T-cell (primary cell): ENCODE measurements at places on chromosomes 12 and 14.

DNA sequence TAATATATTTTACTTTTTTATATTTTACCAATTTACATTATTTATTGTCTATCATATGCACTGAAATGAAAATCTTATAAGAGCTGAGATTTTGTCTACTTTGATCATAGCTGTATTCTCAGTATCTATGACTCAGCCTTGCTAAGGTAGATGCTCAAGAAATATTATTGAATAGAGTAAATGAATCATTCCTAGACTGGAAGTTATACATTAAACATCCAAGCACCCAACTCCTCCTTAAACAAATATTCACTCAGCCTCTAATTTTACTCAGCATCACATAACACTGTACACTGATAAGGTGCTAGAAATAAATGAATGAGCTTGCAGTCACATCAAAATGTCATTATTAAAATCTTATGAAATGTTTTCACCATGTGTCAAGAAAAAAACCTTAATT is 1424.9 kb downstream of the LRFN5 start:
- no peak for DNase-seq

GRCh38 chr12:116977465-116978380 is 67.0 kb downstream of the FBXW8 start:
- no peak for DNase-seq

GRCh38 chr14:38074754-38075153 is 132.9 kb upstream of the SSTR1 start:
- no peak for DNase-seq

- no peak for DNase-seq
These were observed 26.2 kb downstream of the SNRPF start for GRCh38 chr12:95884998-95885397.

GRCh38 chr12:124642105-124642504 is 74.7 kb upstream of the NCOR2 start:
- no peak for DNase-seq

DNA sequence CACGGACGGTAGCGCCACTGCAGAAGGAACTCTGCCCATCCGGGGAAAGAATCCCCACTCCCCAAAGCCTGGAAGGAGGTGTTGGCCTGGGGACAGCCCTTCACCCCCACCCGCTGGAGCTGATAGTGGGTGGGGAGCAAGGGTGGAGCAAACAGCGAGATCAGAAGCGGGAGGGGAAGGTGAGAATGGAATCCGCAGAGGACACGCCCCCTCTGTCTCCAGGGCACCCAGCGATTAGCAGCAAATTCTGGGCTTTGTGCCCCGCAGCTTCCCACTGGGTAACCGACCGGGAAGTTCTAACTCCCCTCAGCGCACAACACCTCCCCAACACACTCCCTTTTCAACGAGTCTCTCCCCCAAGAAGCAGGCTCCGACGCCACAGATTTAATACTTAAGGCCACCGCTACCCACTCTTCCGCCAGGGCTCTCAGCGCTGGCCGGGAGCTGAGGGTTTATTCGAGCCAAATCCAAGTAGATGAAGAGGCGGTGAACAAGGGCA is 1.4 kb downstream of the SLC25A29 start:
- DNase-seq, result peak; percentile 12

- no peak for DNase-seq
These were observed 233.3 kb upstream of the DAAM1 start for GRCh38 chr14:58954901-58955861.
